GM13976 (cell line): ENCODE measurements at places on chromosomes 6 and 20.

- DNase-seq: no peak
These were observed 19.8 kb upstream of the KCNG1 start for GRCh38 chr20:51042657-51043247.

DNA sequence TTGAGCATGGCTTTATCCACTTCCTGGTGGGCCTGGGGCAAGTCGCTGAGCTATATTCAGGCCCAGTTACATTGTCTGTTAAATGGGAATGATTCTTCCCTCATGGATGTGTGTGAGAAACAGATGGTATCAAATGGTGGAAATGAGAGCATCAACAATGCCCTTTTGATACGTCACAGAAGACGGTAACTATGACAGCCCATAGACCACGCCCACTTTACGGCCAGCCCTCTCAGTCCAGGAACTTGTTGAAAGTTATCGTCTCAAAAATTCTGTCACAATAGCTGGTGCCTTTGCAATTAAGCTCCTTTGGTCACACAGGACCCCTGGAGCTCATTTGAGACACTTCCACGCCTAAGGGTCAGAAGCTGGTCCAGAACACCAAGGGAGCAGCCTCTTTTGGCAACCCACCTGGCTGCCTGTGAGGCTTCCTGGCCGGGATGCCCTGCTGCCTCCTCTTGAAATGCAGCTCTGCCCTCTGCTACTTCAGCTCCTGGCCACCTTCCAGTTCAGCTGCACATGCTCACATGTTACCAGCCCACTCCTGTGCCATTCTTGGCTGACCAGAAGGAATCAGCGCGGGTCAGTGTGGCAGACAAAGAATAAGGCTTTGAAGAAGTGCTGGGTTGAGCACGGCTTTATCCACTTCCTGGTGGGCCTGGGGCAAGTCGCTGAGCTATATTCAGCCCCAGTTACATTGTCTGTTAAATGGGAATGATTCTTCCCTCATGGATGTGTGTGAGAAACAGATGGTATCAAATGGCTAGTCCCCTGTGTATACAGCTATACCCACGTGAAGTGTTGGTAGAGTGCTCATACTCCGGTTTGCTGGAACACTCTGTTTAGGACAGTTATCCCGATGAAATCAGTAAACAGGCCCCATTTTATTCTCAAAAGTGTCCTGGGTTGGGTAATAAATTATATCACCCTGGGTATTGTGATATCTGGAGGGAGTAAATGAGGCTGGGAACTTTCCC, 199.2 kb upstream of the SUPT3H start:
- DNase-seq: no peak

GRCh38 chr20:31573555-31574321, 31.4 kb upstream of the ID1 start:
- no peak for DNase-seq

DNA sequence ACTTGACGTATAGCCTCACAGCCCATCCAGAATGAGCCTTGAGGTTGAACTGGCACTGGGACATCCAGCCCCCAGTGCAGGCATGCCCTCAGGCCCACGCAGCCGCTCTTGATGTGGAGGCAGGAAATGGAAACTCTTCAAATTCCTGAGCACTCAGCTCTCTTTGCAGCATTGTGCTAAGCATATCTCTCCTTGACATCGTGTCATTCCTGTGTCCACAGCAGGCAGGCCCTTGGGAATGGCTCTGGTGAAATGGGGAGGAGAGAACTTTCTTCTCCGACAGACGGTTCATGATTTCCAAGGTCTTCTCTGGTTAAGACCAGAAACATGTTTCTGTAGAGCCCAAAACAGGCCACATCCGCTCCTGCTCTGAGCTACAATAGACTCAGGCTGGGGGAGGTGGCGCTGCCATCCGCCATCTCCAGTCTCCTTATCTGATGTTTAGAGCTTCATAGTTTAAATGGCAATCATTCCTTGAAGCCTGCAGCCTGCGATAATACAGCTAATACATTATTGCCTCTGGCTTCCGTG, 248.8 kb downstream of the CDH4 start:
- DNase-seq: no peak

DNA sequence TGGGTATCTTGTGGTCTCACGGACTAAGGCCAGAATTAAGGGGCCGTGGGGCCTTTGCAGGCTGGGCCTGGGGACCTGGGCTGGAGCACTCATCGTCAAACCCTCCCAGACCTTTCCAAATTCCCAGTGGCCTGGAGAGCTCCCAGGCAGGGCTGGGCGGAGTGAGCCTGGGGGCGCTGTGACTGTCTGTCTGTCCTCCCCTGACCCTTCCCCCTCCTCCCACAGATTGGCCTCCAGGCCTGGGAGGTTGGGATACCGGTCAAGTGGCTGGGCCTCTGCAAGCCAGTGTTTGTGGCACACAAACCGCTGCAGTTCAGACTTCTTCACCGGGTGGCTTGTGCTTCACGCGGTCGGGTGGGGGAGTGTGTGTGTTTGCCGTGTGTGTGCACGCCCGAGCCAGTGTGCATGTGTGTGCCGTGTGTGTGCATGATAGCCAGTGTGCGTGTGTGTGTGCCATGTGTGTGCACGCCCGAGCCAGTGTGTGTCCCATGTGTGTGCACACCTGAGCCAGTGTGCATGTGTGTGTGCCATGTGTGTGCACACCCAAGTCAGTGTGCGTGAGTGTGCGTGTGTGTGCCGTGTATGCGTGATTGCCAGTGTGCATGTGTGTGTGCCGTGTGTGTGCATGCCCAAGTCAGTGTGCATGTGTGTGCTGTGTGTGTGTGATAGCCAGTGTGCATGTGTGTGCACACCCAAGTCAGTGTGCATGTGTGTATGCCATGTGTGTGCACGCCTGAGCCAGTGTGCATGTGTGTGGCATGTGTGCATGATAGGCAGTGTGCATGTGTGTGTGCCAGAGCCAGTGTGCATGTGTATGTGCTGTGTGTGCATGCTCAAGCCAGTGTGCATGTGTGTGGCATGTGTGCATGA, 6.3 kb downstream of the RBBP8NL start:
- no peak for DNase-seq
